ENCODE measurements at places on chromosomes 13 and 19.

- DNase-seq: no peak
Measured at GRCh38 chr13:80559944-80560343, 219.0 kb upstream of the SPRY2 start.

- DNase-seq: no peak
Measured at GRCh38 chr13:20125129-20125782, 35.6 kb downstream of the GJA3 start.

DNA sequence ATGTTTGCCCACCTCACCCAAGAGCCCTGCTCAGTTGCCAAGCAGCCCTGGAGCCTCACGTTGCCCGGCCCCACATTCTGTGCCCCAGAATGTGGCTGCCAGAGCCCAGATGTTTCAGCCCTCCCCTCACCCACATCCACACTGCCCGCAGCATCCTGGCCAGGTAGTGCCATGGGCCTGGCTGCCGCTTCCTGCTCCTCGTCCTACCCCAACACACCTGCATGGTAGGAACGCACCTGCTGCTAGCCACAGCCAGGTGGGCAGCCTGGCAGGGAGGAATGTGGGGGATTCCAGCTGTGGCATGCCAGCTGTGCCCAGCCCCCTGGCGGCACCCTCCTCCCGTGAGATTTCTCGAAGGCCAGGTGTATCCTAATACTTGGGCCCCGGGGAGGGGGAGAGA lies 7.5 kb upstream of the NFIX start:
- no peak for DNase-seq

GRCh38 chr13:48424212-48424611 lies 11.3 kb upstream of the LPAR6 start:
- no peak for DNase-seq

- DNase-seq: no peak
Measured at GRCh38 chr19:2239173-2239572, 2.5 kb downstream of the SF3A2 start.

- DNase-seq: no peak
Measured at GRCh38 chr13:111389621-111390521, 69.4 kb downstream of the TEX29 start.

DNA sequence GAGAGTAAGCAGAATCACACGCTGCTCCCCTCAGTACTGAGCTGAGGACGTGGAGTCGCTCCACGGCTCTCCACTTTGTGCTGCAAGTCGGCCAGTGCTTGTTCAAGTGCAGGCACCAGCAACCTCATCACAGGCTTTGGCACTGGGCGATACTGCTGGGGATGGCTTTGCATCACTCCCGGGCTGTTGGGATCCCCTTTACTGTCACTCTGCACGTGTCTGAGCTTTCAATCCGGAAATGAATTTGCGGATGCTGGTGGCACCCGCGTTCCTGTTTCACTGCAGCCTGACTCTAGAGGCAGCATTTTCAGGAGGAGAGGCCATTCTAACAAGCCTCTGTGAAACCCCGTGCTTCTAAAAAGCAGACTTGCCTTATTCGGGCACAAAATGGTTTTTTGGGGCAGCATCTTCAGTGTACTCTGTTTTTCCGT lies 19.1 kb downstream of the SMARCA4 start:
- DNase-seq: peak; percentile 54

DNA sequence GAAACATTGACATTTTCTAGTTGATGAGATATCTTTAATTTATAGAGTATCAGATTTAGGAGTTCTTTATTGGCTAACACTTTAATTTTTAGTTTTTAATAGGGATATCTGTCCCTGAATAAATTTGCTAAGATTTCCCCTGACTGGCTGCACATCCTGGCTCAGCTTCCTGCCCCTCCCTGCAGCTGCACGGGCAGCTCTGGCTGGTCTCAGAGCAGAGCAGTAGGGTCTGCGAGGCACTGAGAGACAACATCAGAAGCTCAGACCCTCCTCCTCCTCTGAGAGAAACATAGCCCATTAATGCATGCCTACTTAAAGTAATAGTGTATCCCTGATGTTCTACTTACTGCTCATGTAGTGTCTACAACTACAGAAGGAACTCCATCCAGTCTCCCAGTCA lies 139.2 kb downstream of the TNFSF13B start:
- DNase-seq: no peak

DNA sequence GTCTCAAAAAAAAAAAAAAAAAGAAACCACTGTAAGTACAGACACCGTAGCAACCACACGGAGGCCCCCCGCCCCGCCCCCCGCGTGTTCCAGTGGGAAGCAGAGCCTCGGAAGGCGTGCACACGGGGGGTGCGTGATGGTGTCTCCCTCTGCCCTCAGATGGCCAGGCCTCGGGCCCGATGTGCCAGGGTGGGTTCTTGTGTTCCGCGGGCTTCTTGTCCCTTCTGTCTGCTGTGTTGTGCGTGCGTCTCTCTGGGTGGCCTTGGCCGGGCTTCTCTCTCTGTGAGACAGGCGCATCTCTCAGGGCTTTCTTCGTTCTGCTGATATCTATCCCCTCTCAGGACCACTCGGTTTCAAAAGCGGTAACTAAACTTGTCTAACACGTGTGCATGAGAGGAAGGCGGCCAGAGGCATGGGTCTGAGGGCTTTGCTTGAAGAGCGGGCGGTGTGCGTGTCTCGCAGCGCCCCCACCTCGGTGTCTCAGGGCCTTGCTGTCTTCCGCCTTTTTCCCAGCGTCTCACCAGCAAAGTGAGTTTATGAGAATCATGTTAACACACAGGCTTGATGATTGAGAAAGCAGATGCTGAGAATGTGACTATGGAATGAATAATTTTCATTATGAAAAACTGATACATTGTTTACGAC lies 12.6 kb downstream of the ATP11A start:
- no peak for DNase-seq
